H1 (cell line): ENCODE measurements at places on chromosomes 7 and 10. TPM values are rescaled to one million over a fixed set of nuclear protein-coding genes. Genes with fewer than 3 reads are reported as not detected.

DNA sequence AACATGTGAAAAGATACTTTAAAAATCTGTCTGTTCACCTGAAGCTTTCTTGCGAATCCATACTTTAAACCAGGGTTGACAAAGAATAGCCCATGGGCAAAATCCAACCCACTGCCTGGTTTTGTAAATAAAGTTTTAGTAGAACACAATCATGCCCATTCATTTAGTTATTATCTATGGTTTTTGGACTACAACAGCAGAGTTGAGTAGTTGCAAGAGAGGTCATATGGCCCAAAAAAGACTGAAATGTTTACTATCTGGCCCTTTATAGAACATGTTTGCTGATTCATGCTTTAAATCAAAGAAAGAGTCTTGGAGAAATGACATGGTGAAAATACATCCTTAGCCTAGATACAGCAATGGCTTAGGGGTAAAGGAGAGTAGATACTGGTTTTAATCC, 356.2 kb downstream of the RNLS start:
- H3K4me1 ChIP-seq = no peaks in the 10 kb centered on the region
- no peak for DNase-seq
- no peak overlapping the region for H3K27ac ChIP-seq
- H3K27me3 ChIP-seq = no peaks in the 10 kb centered on the region

DNA sequence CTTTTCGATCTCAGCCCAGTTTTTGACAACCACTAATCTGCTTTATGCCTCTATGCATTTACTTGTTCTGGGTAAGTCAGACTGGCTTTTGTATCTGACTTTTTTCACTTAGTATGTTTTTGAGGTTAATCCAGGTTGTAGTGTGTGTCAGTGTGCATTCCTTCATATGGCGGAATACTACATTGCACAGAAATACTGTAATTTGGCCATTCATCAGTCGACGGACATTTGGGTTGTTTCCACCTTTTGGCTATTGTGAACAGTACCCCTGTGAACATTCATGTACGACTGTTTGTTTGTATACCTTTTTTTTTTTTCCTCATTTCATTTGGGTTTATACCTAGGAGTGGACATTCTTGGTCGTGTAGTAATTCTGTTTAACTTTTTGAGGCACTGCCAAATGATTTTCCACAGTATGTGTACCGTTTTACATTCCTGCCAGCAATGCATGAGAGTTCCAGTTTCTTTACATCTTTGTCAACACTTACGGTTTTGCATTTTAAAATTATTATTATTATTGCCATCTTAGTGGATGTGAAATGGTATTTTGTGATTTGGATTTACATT, 57.4 kb downstream of the MKLN1 start:
- DNase-seq = no peak
- no peak overlapping the region for H3K27ac ChIP-seq
- peaks cover 11% of the 10 kb centered on the region; the same call in 1 of the 2 replicates for H3K36me3 ChIP-seq
- no peaks in the 10 kb centered on the region for H3K27me3 ChIP-seq
- H3K4me1 ChIP-seq = peaks cover 4% of the 10 kb centered on the region; the same call in 1 of the 2 replicates

GRCh38 chr10:48520184-48520506, 84.7 kb downstream of the ARHGAP22 start:
- DNase-seq = no peak
- no peaks in the 10 kb centered on the region for H3K36me3 ChIP-seq
- H3K27me3 ChIP-seq = no peaks in the 10 kb centered on the region
- H3K27ac ChIP-seq = no peak overlapping the region
- H3K4me3 ChIP-seq = no peak overlapping the region

DNA sequence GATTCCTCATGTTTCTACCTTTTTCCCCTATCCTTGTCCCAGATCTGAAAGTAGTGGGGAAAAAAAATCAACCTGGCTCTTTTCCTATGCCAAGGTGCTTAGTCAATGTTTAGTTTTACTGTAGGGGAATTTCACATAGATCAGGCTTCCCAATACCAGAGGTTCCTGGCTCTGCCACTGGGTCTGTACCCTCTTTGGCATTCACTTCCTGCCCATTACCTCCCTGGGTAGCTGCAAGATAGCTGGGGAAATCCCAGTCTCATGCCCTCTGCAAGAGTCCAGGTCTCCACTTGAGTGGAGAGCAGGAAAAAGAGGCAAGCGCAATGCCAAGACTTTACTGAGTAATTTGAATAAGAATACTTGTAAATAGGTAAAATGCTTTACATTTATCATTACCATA, 3.5 kb upstream of the BPGM start:
- DNase-seq = no peak
- no peaks in the 10 kb centered on the region for H3K27me3 ChIP-seq
- no peaks in the 10 kb centered on the region for H3K36me3 ChIP-seq
- no peak overlapping the region for H3K4me3 ChIP-seq
- 0 out of 2 replicates have a peak, but pooled peaks cover 2% of the 10 kb centered on the region for H3K4me1 ChIP-seq

GRCh38 chr7:162632-163297, 29.6 kb upstream of the FAM20C start:
- no peaks in the 10 kb centered on the region for H3K4me1 ChIP-seq
- H3K4me3 ChIP-seq = no peak overlapping the region
- no peaks in the 10 kb centered on the region for H3K27me3 ChIP-seq

- peaks cover 22% of the 10 kb centered on the region; the same call in 1 of the 2 replicates for H3K36me3 ChIP-seq
- DNase-seq = no peak
- no peak overlapping the region for H3K27ac ChIP-seq
- H3K27me3 ChIP-seq = no peaks in the 10 kb centered on the region
- no peak overlapping the region for H3K4me3 ChIP-seq
- no peaks in the 10 kb centered on the region for H3K4me1 ChIP-seq
Measured at GRCh38 chr10:102652170-102652916, 8.1 kb downstream of the TRIM8 start.

Gene SLC16A12
- 1.6 and 2.0 TPM in 2 replicates for total RNA-seq

Gene PCBD1
- total RNA-seq = 46.5 and 46.9 TPM in 2 replicates

Gene ACTL6B
- total RNA-seq = 1.7 and 2.1 TPM in 2 replicates
